ENCODE measurements at places on chromosomes 4 and X.

DNA sequence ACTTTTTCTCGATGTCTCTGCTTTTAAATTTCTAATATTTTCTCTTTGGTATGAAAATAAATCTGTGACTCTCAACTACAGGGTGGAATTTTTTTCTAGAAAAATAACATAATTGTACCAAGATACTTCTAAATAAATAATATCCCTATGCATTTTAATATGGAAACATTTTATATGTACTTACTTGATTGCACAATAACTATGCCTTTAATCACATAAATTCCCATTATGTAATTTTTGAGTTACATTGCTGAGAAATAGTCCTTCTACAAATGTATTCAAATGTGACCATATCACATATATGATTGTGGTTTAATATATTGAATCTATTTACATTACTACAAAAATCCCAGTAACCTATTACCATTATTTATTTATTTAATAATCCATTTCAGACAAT, 1543.3 kb upstream of the PABPC4L start:
- DNase-seq = no peak

- no peak for DNase-seq
Measured at GRCh38 chr4:176611951-176612350, 180.8 kb downstream of the VEGFC start.

DNA sequence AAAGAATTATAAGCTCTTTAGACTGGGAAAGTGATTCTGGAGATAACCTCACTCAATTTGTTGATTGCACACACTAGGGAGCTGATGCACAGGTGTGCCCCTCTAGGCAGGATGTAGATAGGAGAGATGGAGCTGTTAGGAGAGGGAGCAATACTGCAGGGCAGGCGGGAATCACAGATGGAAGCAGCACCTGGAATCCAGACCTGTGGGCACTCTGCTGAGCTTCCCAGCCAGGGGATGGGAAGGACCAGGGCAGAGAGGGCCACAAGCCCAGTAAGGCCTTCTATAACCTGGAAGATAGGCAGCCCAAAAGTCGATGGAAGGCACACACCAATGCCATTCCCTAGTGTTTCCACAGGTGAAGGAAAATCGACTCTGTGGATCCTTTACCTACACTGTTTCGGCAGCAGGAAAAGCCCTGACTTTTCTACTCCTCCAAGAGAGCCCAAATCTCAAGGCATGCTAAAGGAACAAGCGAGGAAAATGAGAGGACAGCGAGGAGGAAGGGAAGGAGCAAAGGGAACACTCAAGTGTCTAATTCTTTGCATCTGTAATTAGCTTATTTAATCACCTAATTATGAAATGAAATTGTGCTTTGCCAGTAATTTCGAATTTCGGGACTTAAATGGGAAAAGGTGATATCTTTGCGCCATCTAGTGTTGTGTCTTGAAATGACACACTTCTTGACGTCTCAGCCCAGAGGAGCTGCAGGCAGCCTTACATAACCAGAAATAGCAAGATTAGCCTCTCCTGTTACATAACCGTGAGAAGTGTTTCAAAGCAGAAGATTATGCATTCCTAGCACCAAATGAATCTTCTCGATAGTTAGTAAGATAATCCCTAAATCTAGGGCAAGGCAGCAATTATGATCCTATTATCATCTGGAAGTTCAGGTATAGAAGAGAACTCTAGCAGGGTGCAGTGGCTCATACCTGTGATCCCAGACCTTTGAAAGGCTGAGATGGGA, 31.0 kb upstream of the TLR3 start:
- DNase-seq = no peak

- no peak for DNase-seq
Measured at GRCh38 chr4:123386609-123387008, 10.0 kb upstream of the SPRY1 start.

DNA sequence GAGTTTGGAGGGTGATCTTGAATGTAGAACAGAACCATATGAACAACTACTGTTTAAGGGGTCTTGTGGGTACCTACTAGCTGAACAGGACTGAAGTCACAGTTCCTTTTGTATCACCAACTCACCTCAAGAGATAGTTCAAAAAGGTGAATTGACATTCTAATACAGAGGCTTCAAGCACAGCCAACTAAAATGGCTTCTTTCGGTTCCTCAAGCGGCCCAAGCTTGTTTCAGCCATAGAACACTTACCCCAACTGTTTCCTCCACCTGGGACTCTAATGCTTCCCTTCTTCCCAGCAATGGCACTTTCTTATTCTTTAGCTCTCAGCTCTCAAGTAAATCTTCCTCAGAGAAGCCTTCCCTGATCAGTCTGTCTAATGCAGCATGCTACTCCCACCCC, 277.5 kb upstream of the GK2 start:
- no peak for DNase-seq

DNA sequence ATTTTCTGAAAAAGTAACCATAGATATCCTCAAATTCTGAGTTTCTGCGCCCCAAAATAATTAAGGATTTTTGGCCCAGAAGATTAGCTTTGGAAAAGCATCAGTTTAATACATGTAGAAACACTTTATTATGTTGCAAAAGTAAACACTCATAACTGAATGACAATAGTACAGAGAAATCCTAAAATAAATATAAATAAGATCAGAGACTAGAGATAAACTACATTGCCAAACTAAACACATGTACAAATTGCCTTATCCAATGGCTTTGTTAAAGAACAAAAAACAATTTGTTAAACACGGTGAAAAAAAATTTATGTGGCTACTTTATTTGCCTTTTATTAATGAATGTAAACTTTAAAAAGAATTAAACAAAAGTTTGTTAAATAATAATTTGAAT, 17.5 kb downstream of the SPOCK3 start:
- no peak for DNase-seq

DNA sequence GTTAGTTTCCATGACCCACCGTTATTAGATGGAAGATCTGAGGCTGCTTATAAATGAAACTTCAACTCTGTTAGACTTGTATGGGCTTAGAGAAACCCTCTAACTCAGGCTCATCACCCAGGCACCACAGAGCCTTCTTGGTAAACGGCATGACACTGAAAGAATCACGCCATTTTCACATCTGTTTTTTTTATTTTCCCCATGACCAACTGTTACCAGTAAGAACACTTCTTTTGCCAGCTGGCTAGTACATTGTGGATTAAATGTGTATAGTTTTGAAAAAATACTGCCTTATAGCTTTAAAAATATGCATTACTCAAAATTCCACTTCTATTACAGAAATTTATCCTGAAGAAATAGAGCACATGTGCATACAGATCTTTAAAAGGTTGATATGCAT, 48.0 kb upstream of the APELA start:
- DNase-seq = no peak

DNA sequence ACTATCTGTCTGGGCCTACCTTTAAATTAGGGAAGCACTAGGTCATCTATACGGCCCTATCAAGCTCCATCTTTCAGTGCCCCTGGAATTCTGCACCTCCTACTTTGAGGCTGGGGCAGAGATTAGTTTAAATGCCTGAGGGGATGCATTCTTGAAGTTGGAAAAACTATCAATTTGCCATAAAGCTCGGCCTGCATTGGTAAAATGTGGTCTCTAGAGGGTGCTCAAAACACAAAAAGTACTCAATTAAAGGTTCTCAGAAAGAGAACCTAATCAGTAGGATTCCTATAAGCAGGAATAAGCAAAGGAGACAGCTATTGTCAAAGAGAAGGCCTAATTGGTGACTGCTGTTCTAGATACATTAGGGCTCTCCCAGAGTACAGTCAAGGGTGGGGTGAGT, 111.7 kb downstream of the AMER1 start:
- DNase-seq = no peak
